Natural killer cell treated with Interleukin-12 subunit alpha and Interleukin-12 subunit beta and Interleukin-15 and Interleukin-18, amount 100 ng/mL, for 72 hours (primary cell): ENCODE measurements at places on chromosomes 5 and 9. TPM values are rescaled to one million over a fixed set of nuclear protein-coding genes. Genes with fewer than 3 reads are reported as not detected.

The DND1 gene
- total RNA-seq = 7.8 TPM

The FGF10 gene
- total RNA-seq = not detected

The PRLR gene
- total RNA-seq = not detected

The CDH9 gene
- total RNA-seq = not detected

The RNF183 gene
- total RNA-seq = not detected

The KIF20A gene
- total RNA-seq = 43.0 TPM

The TAF11L9 gene
- not detected for total RNA-seq

- no peak for DNase-seq
- H3K4me3 ChIP-seq = no peak overlapping the region
- H3K4me1 ChIP-seq = no peaks in the 10 kb centered on the region
- no peaks in the 10 kb centered on the region for H3K36me3 ChIP-seq
- no peak overlapping the region for H3K27ac ChIP-seq
- H3K27me3 ChIP-seq = peaks cover 2% of the 10 kb centered on the region
These were observed 35.9 kb downstream of the MAMDC2 start for GRCh38 chr9:70079417-70080037.

GRCh38 chr5:142683881-142684505, 1.9 kb downstream of the FGF1 start:
- H3K4me1 ChIP-seq = no peaks in the 10 kb centered on the region
- H3K36me3 ChIP-seq = no peaks in the 10 kb centered on the region
- H3K27me3 ChIP-seq = peaks cover 8% of the 10 kb centered on the region

GRCh38 chr9:134969156-134970045, 51.7 kb upstream of the FCN1 start:
- no peaks in the 10 kb centered on the region for H3K4me1 ChIP-seq
- peak; percentile 44 for DNase-seq
- peaks cover 17% of the 10 kb centered on the region for H3K27me3 ChIP-seq

- peak within 1 kb of the TSS; percentile 75 for H3K4me3 ChIP-seq
- H3K27me3 ChIP-seq = no peaks in the 10 kb centered on the region
- H3K36me3 ChIP-seq = no peaks in the 10 kb centered on the region
- no peak within 1 kb of the TSS for H3K27ac ChIP-seq
- H3K4me1 ChIP-seq = no peaks in the 10 kb centered on the region
- DNase-seq = peak; percentile 83
These were observed at the start of gene CORO2A for GRCh38 chr9:98192503-98193335. TSS of gene CORO2A (minus strand) at chr9:98192637. CDS start at chr9:98157660, 34,977 bp downstream.

DNA sequence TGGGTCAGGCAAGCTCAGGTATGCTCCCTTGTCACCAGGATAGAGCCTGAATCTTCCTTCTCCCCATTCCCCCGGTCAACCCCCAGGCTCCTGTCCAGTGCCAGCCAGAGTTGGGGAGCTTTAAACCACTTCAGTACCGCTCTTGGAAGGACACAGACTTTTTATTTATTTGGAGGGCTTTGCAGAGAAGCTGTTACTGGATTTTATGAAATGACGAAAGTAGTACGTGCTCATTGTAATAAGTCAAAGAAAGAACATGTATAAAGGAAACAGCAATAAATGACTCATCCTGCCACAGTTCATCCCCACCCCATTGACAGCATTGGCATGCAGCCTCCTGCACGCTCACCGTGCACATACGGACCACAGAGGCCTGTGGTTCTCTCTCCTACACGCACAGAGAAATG, 230.3 kb downstream of the AUH start:
- peak; percentile 83 for DNase-seq
- no peaks in the 10 kb centered on the region for H3K27me3 ChIP-seq
- peaks cover 5% of the 10 kb centered on the region for H3K36me3 ChIP-seq
- H3K4me1 ChIP-seq = peaks cover 37% of the 10 kb centered on the region

GRCh38 chr9:134390537-134390936, 64.3 kb downstream of the RXRA start:
- peak overlapping the region; percentile 64 for H3K4me3 ChIP-seq
- peaks cover 32% of the 10 kb centered on the region for H3K4me1 ChIP-seq
- peak; percentile 80 for DNase-seq
- H3K36me3 ChIP-seq = peaks cover 8% of the 10 kb centered on the region
- no peaks in the 10 kb centered on the region for H3K27me3 ChIP-seq

- H3K36me3 ChIP-seq = no peaks in the 10 kb centered on the region
- no peaks in the 10 kb centered on the region for H3K4me1 ChIP-seq
- no peak for DNase-seq
- H3K4me3 ChIP-seq = no peak overlapping the region
- no peak overlapping the region for H3K27ac ChIP-seq
These were observed 350.0 kb upstream of the ISL1 start for GRCh38 chr5:51033215-51033614.

- H3K4me3 ChIP-seq = no peak overlapping the region
- DNase-seq = no peak
- no peaks in the 10 kb centered on the region for H3K36me3 ChIP-seq
- no peaks in the 10 kb centered on the region for H3K4me1 ChIP-seq
- no peak overlapping the region for H3K27ac ChIP-seq
- no peaks in the 10 kb centered on the region for H3K27me3 ChIP-seq
These were observed 17.2 kb downstream of the IRX4 start for GRCh38 chr5:1865486-1865885.

DNA sequence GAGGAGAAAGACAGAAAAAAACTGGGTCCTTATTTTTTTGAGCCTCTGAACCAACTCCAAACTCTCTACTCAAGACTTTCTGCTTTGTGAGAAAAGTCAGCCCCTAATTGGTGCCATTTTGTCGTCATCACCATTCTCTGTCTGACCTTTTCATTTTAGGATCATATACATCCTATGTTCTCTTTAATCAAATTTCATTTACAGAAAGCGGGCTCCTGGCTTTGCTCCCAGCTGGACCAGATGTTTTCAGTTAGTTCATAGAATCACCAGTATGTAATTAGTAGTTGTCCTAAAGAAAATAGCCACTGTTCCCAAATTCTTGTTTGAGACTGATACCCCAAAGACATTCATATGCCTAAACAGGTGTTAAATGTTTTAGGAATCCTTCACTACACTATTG, 28.6 kb upstream of the SLCO4C1 start:
- no peak for DNase-seq
- no peaks in the 10 kb centered on the region for H3K4me1 ChIP-seq
- H3K4me3 ChIP-seq = no peak overlapping the region
- H3K27me3 ChIP-seq = no peaks in the 10 kb centered on the region
- H3K36me3 ChIP-seq = peaks cover 2% of the 10 kb centered on the region
- H3K27ac ChIP-seq = no peak overlapping the region
